ENCODE measurements at places on chromosomes 5 and 9.

- no peak for DNase-seq
Observed at GRCh38 chr5:179568721-179569120, 18.4 kb downstream of the RUFY1 start.

- DNase-seq, result no peak
Observed at GRCh38 chr9:128054087-128054486, 13.0 kb downstream of the NAIF1 start.

DNA sequence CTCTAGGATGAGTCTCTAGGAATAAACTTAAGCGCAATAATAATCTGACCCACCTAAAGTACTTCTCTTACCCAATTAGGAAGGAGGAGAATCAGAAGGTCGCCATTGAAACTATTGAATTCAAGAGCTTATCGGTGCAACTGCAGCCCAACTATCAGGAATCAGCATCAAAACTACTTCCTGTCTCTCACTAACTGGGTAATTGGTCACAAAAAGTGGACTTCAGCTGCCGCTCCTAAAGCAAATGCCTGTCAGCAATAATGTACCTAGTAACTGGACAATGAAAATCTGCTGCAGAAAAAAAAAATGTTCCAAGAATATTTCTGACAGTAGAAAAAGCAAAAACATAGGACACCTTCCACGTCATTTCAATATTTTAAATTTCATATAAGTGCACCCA, 3.3 kb downstream of the OR1L8 start:
- no peak for DNase-seq

DNA sequence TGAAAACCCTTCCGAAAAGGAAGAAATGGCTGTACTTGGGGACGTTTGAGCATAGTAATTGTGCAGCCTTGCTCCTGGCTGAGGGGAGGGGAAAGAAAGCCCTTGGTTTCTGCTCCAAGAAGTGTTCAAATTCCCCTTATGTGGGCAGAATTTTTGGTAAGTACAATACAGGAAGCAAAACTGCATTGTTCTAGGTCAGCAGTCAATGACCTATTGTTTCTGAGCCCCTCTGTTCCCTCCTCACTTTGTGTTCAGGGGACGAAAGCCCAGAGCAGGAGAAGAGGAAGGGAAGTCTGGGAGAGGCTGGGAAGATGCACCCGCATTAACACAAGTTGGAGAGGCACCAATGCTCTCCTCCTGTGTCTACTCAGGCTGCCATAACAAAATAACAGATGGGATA, 11.9 kb downstream of the BASP1 start:
- DNase-seq, result no peak

DNA sequence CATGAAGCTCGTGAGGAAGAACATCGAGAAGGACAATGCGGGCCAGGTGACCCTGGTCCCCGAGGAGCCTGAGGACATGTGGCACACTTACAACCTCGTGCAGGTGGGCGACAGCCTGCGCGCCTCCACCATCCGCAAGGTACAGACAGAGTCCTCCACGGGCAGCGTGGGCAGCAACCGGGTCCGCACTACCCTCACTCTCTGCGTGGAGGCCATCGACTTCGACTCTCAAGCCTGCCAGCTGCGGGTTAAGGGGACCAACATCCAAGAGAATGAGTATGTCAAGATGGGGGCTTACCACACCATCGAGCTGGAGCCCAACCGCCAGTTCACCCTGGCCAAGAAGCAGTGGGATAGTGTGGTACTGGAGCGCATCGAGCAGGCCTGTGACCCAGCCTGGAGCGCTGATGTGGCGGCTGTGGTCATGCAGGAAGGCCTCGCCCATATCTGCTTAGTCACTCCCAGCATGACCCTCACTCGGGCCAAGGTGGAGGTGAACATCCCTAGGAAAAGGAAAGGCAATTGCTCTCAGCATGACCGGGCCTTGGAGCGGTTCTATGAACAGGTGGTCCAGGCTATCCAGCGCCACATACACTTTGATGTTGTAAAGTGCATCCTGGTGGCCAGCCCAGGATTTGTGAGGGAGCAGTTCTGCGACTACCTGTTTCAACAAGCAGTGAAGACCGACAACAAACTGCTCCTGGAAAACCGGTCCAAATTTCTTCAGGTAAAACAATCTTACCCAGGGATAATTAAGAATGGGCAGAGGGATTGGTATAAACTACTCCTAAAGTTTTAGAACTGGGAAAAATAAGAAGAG, 12.9 kb downstream of the ITGA1 start:
- peak; percentile 61 for DNase-seq

- DNase-seq, result no peak
Observed at GRCh38 chr5:18802336-18802735, 1168.1 kb downstream of the TAF11L14 start.

DNA sequence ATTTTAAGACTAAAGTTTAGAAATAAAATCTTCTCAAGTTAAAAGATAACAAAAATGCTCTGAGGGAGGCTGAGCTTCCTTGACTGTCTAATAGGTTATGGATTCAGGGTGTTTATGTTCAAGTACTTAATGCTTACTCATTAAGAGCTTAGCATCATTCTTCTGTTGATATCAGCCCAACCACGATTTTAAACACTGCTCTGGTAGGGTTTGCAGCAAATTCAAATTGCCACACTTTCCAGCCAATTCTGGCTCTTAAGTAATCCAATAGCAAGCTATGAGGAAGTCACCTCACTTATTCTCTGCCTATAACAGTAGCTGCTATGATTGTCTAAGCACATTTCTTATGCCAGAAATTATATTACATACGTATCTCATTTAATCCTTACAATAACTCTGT, 191.0 kb upstream of the KIF2A start:
- no peak for DNase-seq

GRCh38 chr5:53170746-53171349, 61.3 kb upstream of the MOCS2 start:
- no peak for DNase-seq

GRCh38 chr5:14071433-14071832, 71.7 kb upstream of the TRIO start:
- DNase-seq, result no peak
